WTC11 (cell line): ENCODE measurements at places on chromosomes 12 and 14. TPM values are rescaled to one million over a fixed set of nuclear protein-coding genes. Genes with fewer than 3 reads are reported as not detected.

The GARIN6 gene
- not detected in 3 replicates for total RNA-seq

The MYH7 gene
- total RNA-seq, result 0.02 TPM in 1 of 3 replicates, not detected in the others

The DHRS4 gene
- total RNA-seq, result 14.5 to 14.9 TPM (median 14.8 TPM) in 3 replicates

The GNB3 gene
- 14.0 to 16.5 TPM (median 14.3 TPM) in 3 replicates for total RNA-seq

The CIDEB gene
- total RNA-seq, result 4.7 to 6.1 TPM (median 5.6 TPM) in 3 replicates

The DDIT3 gene
- total RNA-seq, result 3.4 to 5.3 TPM (median 3.9 TPM) in 3 replicates

The NRL gene
- 1.3 to 2.3 TPM (median 1.6 TPM) in 3 replicates for total RNA-seq

The ASCL1 gene
- total RNA-seq, result 0.07 to 0.14 TPM (median 0.07 TPM) in 3 replicates

The IFT81 gene
- 9.3 to 10.5 TPM (median 10.4 TPM) in 3 replicates for total RNA-seq

The RNU4-1 gene
- total RNA-seq, result 2,196 to 2,477 TPM (median 2,436 TPM) in 3 replicates

The TAS2R14 gene
- total RNA-seq, result 1.1 to 1.3 TPM (median 1.1 TPM) in 3 replicates

The CRIP1 gene
- 4.8 to 9.0 TPM (median 5.8 TPM) in 3 replicates for total RNA-seq

The AQP2 gene
- not detected in 3 replicates for total RNA-seq

The KRT2 gene
- total RNA-seq, result not detected in 3 replicates

The OR6C6 gene
- not detected in 3 replicates for total RNA-seq

The DDX23 gene
- 91.1 to 107 TPM (median 93.4 TPM) in 3 replicates for total RNA-seq

The FOXG1 gene
- total RNA-seq, result 0.09 to 0.18 TPM (median 0.16 TPM) in 3 replicates

The KCNA5 gene
- total RNA-seq, result 0.14 to 0.23 TPM (median 0.22 TPM) in 3 replicates
